ENCODE measurements at places on chromosomes 11 and 22.

GRCh38 chr11:122981388-122982264, at the start of gene BSX:
Gene BSX (minus strand): TSS chr11:122981834. CDS start chr11:122981671, 163 bp downstream.
- peak; percentile 26 for DNase-seq

GRCh38 chr11:78365381-78365792, 52.2 kb downstream of the GAB2 start:
- peak; percentile 96 for DNase-seq

DNA sequence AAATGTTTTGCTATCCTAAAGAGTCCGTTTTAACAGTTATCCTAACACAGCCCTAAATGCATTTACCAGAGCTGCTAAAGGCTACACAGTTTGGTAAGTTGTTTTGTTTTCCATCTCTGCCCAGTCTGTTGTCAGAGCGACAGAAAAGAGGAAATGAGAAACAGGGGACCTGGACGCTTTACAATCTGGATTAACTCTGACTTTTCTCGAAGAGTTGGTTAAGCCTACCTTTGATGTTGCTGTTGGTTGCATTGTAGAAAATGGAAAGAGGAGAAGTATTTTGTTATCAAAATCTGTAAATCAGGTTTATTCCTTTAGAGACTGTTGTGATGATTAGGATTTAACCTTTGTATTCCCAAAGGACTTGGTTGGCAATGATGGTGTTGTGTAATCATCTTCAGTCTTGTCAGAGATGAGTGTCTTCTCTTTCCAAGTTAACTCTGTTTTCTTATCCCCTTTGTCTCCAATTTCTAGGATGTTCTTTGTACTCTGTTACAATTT, 481 bp downstream of the ANGPTL5 start:
- DNase-seq = peak; percentile 49

GRCh38 chr11:65431451-65432099, 9.0 kb downstream of the NEAT1 start:
- peak; percentile 76 for DNase-seq

GRCh38 chr22:44537015-44537414, 39.0 kb upstream of the RTL6 start:
- DNase-seq = no peak

GRCh38 chr11:108307751-108308150, 84.9 kb downstream of the ATM start:
- no peak for DNase-seq

DNA sequence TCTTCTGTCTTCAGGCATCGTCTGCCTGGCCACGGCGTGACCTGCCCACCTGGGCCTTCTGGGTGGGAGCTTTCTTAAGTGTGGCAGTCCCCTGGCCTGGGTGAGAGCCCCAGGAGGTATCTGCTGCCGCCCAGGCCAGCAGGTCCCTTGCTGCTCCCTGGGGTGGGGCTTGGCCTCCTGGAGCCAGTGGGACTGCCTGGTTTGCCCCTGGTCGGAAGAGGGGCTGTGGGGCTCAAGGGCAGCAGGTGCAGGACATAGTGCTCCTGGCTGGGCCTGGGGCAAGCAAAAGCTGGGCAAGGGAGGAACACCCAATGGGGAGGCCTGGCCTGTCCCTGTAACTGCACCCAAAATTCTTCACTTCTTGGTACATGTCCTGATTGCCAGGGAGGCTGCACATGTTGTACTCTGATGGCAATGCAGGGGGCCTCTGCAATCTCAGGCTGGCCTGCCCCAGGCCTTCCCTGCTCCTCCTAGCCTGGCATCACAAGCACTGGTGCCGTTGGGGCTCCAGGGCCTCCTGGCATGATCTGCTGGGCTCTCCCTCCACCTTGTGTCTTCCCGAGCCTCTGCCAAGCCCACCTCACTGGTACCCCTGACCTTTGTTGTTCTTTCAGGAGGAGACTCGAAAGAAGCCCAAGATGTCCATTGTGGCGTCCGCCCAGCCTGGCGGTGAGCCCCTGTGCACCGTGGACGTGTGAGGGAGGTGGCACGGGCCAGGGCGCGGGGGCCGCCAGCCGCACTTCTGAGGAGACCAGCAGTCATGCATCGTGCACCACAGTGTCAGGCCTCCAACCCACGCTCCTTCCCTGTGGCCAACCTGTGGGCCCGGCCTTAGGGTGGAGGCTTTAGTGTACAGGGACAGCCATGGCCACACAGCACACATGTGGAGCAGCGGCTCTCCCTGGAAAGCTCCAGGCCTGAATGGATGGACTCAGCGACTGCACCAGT, 6.2 kb upstream of the RANBP1 start:
- DNase-seq = no peak

DNA sequence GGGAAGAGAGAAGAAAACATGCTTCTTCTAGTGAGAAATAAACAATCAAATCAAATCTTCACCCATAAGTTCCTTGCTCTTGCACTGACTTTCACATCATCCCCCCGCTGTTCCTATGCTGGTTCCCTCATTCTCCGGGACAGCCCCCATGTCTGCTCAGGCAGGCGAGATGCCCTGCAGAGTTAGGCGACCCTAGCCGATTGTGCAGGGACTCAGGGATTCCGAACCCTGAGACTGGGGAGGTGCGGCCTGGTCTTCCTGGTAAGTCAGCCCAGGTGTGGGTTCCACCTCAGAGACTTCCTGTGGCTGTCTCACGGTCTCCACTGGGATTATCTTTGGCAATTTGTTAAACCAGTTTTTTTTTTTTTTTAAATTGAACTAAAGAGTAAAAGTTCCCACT, 6.6 kb downstream of the TTC38 start:
- DNase-seq = no peak

GRCh38 chr11:9680028-9680427, 16.2 kb downstream of the SWAP70 start:
- DNase-seq = no peak

- DNase-seq = peak; percentile 45
Observed at GRCh38 chr22:46446799-46447198, 90.6 kb downstream of the CELSR1 start.

GRCh38 chr11:77411717-77412441, 62.0 kb downstream of the PAK1 start:
- peak; percentile 80 for DNase-seq

- no peak for DNase-seq
Observed at GRCh38 chr11:454801-455565, 4.9 kb downstream of the PTDSS2 start.

GRCh38 chr11:70324376-70325115, 54.1 kb downstream of the PPFIA1 start:
- no peak for DNase-seq

- peak; percentile 73 for DNase-seq
Observed at GRCh38 chr11:342328-342727, 21.7 kb upstream of the IFITM3 start.

- DNase-seq = peak; percentile 80
Observed at GRCh38 chr11:119615003-119615881, 113.8 kb downstream of the NECTIN1 start.

DNA sequence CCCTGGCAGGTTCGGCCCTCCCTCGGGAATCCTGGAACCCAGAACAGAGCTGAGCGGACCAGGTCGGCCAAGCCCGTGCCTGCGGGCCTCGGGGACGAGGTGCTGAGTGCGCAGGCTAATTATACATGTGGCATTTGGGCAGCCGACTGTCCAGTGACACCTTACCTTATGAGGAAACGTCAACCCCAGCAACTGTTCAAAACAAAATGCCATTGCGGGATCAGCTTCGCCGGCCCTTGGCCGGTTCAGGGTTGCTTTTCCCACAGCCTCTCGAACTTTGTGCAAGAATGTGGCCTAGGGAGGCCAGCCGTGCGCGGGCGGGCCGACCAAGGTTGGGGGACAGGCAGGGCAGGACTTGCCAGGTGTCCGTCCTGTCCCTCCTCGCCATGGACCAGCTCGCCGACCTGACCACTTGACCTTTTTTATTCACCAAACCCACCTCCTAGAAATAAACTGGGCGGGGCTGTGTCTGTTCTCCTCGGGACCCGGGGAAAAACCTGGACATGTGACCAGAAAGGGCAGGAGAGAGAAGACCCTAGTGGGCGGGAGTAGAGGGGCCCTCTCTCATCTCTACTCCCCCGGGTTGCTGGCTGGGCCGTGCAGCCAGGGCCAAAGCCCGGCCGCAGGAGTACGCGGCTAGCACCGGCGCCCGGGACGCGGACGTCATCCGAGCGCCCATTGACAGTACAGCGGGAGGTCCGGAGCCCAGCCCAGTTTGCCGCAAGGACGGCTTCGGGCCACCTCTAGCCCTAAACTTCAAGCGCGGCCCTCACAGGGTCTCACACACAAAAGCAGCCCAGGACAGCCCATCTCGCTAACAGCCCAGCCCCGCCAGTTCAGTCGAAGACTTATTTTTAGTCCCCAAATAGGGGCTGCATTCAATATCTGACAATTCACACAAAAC, 134.3 kb upstream of the C11orf58 start:
- DNase-seq = no peak

DNA sequence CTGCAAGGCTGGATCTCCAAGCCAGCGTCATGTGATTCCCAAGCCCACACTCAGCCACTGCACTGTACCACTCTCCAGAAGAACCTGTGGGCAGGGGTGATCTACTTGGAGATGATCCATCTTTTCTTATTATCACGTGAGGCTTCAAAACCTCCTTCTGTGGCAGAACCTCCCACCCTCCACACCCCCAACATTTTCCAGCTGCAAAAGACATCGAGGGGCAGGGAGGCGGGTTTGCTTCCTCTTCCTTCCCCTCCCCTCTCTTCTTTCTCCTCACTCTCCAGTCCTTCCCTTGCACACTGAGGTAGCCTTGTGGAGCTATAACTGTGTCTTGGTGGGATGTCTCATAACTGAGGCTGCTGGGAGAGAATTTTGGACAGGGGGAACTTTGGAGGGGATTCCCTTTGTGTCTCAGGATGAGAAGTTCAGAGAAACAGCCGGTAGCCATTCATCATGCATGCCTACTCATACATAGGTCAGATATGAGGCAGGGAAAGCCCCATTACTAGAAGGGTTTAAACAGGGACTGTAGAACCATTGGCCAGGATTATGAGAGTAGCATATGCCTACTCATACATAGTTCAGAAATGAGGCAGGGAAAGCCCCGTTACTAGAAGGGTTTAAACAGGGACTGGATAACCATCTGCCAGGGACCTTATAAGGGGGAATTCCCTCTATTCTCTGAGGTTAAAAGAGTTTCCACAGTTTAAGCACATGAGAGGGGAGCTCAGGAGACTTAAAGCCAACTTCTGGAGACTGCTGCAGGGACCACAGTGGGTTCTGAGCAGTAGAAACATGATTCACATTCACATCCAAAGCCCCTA, 420.7 kb upstream of the CADM1 start:
- no peak for DNase-seq

DNA sequence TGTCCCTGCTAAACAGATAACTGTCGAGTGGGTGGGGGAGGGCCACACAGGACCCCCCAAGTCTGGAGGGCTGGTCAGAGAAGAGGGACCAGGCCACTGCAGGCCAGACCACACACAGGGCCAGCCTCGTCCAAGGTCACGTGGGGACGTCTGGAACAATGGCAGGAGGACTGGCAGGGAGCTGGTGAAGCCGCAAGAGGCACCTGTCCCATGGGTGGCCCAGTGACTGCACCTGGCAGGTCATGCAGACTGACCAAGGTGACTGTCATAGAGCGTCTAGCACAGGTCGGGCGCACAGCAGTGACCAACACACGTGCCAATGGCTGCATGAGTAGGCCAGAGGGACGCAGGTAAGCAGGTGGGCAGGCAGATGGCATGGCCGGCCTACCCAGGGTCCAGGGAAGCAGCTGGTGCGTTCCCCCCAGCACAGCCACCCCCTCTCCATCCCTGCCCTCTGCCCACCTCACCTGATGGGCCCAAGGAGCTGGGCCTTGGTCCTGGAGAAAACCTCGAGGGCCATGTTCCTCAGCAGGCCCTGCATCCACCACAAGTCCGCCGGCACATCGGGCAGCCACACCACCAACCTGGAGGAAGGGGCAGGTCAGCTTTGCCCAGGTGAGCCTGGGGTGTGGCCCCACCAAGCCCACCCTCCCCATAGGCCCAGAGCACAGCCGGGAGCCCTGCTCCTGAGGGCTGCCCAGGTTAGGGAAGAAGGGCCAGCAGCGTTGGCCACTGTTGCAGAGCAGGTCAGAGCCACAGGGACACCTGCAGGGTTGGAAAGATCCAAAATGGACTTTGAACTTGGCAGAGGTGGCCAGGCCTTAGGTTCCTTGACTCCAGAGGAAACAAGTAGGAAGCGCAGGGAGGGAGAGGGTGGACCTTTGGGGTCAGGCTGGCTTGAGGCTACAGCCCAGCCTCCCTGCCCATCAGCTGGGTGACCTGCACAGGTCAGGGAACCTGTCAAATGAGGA, 10.4 kb downstream of the PNPLA5 start:
- no peak for DNase-seq

DNA sequence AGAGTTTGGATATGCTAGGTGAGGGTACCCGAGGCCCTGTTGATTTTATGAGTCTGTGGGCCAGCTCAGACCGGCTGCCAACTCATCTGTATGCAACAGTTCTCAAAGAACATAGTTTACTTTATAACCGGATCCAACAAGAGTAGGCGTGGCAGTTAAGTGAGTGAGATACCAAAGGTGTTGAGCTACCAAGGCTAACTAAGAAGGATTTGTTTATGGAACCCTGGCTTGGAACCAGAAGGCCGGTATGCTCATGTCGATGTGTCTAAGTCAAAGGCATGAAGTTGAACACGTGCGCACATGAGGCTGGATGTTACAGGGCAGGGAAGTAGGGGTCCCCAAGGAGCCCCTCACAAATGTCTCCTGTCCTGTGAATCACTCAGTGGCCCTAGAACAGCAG, at the start of gene KCNJ1:
Gene KCNJ1 (minus strand): TSS at position 20 of the 400 bp plus-strand sequence. CDS start 27,053 bp downstream, outside the sequence.
- DNase-seq = no peak

GRCh38 chr11:2264366-2265053, 5.9 kb downstream of the ASCL2 start:
- DNase-seq = no peak

- DNase-seq = no peak
Observed at GRCh38 chr11:35937700-35938099, 6.2 kb upstream of the LDLRAD3 start.

DNA sequence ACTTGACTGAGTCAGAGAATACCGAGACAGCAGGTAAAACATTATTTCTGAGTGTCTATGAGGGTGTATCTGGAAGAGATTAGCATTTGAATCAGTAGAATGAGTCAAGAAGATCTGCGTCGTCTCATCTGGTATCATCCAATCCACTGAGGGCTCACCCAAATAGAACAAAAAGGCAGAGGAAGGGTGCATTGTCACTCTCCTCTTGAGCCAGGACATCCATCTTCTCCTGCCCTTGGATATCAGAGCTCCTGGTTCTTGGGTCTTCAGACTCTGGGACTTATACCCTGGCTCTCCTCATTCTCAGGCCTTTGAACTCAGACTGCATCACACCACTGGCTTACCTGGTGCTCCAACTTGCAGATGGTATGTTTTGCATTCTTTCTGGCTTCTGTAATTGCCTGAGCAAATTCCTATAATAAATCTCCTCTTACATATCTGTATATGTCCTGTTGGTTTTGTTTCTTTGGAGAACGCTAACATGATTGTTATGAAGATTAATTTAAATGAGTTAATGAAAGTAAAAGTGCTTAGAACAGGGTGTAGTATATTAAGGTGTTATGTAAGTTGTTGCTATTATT, 49.3 kb downstream of the ME3 start:
- no peak for DNase-seq

DNA sequence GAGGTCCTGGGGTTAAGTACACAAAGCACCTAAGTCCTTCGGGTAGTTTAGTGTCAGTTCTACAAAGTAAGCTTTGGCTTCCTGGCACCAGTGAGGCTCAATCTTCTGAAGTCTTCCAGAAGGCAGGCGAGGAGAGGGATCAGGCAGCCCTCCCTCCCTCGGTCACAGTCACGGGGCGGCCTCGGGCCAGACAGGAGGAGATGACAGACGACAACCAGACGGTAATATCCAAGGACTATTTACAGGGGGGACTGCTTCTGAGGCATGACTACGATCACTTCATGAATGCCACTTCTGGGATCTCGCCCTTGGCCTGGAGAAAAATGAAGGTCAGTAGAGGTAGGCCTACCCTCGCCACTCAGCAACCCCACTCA, 383 bp upstream of the TMEM223 start:
- DNase-seq = no peak
